ENCODE measurements at places on chromosomes 1 and 21. TPM values are rescaled to one million over a fixed set of nuclear protein-coding genes. Genes with fewer than 3 reads are reported as not detected.

Gene CBS
- total RNA-seq: 23.3 TPM

Gene THEM5
- not detected for total RNA-seq

Gene SPRR1A
- total RNA-seq: not detected

Gene FAM72D
- 20.0 TPM for total RNA-seq

Gene ZBTB37
- 9.5 TPM for total RNA-seq

Gene L1TD1
- not detected for total RNA-seq

Gene RNU1-3
- total RNA-seq: 3,744 TPM

Gene SSX2IP
- 14.1 TPM for total RNA-seq

Gene FOXO6
- not detected for total RNA-seq

Gene ALX3
- total RNA-seq: not detected

Gene RNU1-2
- 922 TPM for total RNA-seq

Gene NUAK2
- 1.9 TPM for total RNA-seq

Gene PINK1
- total RNA-seq: 3.7 TPM

Gene SHE
- total RNA-seq: not detected

Gene KRTAP13-2
- total RNA-seq: not detected

Gene CFH
- 13.3 TPM for total RNA-seq

Gene FCRL1
- total RNA-seq: not detected

Gene OR14I1
- total RNA-seq: not detected

Gene TTC22
- 9.1 TPM for total RNA-seq

Gene RGL1
- total RNA-seq: 2.9 TPM

Gene MROH9
- not detected for total RNA-seq

Gene COL16A1
- total RNA-seq: not detected

Gene RGS13
- total RNA-seq: 0.37 TPM

Gene TMED5
- total RNA-seq: 42.9 TPM

Gene RSPO1
- not detected for total RNA-seq

Gene FMO2
- total RNA-seq: not detected

Gene CFHR3
- not detected for total RNA-seq

Gene SPAG17
- not detected for total RNA-seq

Gene RGS8
- total RNA-seq: not detected

Gene MMP23B
- total RNA-seq: 0.79 TPM

Gene SLC26A9
- total RNA-seq: not detected

Gene HMCN1
- total RNA-seq: 0.06 TPM

Gene KMO
- not detected for total RNA-seq

Gene ECM1
- 1.3 TPM for total RNA-seq

Gene VHLL
- not detected for total RNA-seq

Gene HES3
- total RNA-seq: not detected

Gene OR2L3
- total RNA-seq: not detected

Gene ADORA3
- not detected for total RNA-seq

Gene SLAMF9
- not detected for total RNA-seq

Gene NUP210L
- 0.09 TPM for total RNA-seq

Gene GUCA2B
- total RNA-seq: not detected
